CD8-positive, alpha-beta memory T cell (primary cell): ENCODE measurements at places on chromosomes 11 and 22. TPM values are rescaled to one million over a fixed set of nuclear protein-coding genes. Genes with fewer than 3 reads are reported as not detected.

- DNase-seq: no peak
These were observed 1.6 kb upstream of the ATG16L2 start for GRCh38 chr11:72812604-72812966.

DNA sequence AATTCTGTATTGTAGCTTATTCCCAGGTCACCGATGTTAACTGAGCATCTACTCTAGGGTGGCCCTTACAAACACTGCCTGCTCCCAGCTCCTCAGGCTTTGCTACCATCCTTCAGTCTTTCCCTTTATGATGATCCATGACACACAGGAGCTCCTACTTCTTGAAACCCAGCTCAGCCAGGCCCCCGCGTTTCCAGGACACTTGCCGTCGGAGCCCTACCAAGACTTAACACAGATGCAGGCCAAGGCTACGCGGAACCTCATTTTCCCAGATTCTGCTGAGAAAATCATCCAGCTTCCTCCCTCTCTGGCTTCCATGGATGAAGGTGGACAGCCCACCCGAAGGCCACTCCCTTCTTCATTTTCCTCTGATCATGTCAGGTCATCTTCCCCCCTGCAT is 18.6 kb downstream of the IGSF9B start:
- DNase-seq: no peak

CHRNA10 gene
- 1.1 TPM for total RNA-seq

C1QTNF4 gene
- not detected for total RNA-seq

HEPN1 gene
- not detected for total RNA-seq

C22orf42 gene
- not detected for total RNA-seq

DNA sequence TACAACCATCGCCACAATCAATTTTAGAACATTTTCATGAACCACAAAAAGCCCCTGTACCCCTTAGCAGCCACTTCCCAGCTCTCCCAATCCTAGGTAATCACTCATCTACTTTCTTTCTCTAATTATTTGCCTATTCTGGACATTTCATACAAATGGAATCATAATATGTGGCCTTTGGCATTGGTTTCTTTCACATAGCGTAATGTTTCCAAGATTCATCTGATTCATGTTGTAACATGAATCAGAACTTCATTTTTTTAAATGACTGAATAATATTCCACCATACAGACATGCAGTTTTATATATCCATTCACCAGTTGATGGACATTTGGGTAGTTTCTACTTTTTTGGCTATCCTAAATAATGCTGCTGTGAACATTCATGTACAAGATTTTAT is 56.2 kb upstream of the RCN1 start:
- DNase-seq: no peak

- no peak for DNase-seq
These were observed 384.8 kb downstream of the MN1 start for GRCh38 chr22:27416511-27417420.

GRCh38 chr11:101583251-101584128 is at the start of gene TRPC6:
TSS of gene TRPC6 (minus strand) at chr11:101584007. CDS start at chr11:101583503, 504 bp downstream.
- no peak for DNase-seq

DNA sequence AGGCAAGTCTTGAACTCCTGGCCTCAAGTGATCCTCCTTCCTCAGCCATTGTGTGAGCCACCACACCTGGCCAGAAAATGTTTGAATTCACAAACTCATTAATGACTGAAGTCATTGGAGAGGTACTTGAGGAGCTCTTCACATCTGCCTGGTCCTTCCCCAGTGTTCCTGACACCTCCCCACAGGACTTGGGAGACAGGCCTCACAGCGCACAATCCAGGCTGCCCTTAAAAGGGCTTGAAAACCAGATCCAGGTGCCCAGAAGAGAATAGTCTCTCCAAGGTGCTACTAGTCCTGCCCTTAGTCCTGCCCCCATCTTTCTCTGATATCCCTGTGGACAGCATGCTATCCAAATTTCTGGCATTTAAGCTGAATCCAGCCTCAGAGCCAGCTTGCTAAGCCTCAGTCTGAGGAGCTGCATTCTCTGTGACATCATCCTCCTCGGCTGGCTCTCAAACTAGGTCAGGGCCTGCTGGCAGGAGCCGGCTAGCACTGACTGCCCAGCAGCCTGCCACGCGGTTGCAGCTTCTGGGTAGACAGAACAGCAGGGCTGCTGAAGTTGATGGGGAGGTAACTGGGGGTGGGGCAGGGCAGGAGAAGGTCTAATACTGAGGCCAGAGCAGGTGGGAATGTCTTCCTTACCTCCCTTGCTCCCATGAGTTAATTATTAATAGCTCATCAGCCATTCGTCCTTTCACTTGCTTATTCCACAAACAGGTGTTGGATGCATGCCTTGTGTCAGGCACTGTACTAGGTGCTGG is 35.3 kb upstream of the NECTIN1 start:
- DNase-seq: no peak

TRPC6 gene
- not detected for total RNA-seq

MRGPRX3 gene
- total RNA-seq: not detected

DNA sequence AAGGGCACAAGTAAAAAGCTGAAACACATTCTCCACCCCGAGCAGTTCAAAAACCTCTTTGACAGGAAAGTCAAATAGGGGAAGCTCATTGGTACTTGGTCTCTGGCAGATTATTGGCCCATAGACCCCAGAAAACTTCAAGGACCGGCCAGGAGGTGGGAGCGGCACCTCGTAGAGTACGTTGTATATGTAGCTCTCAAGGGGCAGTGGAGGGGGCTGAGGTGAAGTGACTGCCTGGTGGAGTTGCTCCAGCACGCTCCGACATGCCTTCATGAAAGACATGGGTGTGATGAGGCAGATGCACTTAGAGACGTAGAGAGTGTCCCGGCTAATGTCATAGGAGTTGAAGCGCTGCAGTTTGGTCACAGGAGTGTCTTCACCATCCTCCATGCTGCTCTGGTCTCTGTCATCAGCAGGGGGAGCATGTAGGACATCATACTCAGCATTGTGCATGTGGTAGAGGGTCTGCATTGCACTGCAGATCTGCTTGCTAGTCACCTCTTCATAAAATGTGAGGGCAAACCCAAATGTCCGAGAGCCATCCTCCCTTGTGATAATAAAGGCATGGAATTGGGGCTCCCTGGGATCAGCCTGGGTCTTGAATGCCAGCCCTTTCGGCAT is 61.3 kb downstream of the DENND5A start:
- no peak for DNase-seq

GRCh38 chr11:110747531-110747930 is 35.3 kb upstream of the ARHGAP20 start:
- no peak for DNase-seq

DNA sequence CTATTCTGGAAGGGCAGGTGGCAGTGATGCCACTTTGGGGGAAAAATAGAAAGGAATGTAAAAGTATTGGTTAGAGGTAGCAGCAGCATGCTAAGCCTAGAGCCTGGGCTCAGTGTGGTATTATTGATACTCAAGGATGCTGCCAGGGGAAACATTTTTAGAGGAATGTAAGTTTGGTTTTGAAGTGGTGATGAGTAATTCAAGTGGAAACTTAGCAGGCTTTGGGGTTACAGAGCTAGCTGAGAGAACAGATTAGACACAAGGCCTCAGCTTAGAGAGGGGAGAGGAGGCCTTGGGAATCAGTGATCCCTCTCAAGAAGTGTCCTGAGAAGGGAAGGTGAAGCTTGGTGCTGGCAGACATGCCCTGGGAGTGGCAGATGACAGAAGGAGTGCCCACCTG is 32.9 kb upstream of the DDI1 start:
- no peak for DNase-seq

GRCh38 chr11:69588270-69588669 is 52.7 kb upstream of the CCND1 start:
- DNase-seq: no peak

GRCh38 chr22:26650722-26651421 is 6.5 kb upstream of the MIAT start:
- no peak for DNase-seq

- no peak for DNase-seq
These were observed 19.5 kb downstream of the YPEL4 start for GRCh38 chr11:57630171-57630570.

DNA sequence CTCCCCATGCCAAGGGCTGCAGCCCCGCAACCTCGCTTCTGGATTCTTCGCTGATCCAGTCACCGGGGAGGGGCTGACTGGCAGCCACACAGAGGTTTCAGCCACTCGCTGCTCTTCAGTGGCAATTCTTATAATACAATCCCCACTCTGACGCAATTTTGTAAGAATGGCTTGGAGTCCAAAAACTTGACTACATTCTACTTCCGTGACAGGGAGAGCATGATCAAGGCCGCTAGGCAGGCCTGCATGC is 14.9 kb downstream of the PPM1F start:
- no peak for DNase-seq

GRCh38 chr11:73980001-73980961 is 2.4 kb downstream of the UCP2 start:
- DNase-seq: peak; percentile 92

TTC36 gene
- total RNA-seq: 0.44 TPM

DNA sequence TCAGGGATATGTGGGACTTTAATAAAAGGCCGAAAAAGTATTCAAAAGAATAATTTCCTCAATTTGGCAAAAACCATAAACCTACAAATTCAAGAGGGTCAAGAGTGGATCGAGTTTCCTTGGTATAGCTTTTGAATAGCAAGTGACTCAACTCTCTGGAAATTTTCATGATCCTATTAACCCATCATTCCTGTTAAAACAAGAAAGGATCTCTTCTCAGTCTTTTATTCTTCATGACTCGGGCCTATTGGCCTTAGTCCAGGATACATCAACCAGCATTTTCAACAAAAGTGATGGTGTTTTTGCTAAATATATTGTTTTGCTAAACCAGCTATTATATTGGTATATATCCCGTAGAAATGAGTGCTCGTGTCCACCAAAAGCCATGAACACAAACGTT is 110.3 kb downstream of the ATXN10 start:
- DNase-seq: no peak

DNA sequence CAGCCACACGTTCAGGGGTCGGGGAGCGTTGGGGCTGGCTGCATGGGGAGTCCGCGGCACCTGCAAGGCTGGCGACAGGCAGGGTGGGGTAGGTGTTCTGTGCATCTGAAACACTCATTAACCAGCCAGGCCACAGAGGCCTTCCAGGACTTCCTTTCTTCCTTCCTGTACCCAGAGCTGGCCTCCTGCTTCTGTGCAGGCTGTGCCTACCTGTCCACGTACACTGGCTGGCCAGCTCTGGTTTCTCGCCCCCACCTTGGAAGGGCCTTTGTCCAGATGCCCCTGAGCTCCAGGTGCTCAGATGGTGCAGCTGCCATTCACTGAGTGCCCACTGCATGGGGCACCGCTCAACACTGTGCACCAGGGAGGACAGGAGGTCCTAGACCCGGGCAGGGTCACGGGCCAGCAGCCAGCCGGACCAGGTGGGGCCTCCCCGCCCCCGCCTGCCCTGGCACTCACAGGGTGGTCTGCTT is 15.9 kb downstream of the TTLL12 start:
- DNase-seq: no peak

- no peak for DNase-seq
These were observed 18.4 kb downstream of the DKK3 start for GRCh38 chr11:11989774-11990744.

DNA sequence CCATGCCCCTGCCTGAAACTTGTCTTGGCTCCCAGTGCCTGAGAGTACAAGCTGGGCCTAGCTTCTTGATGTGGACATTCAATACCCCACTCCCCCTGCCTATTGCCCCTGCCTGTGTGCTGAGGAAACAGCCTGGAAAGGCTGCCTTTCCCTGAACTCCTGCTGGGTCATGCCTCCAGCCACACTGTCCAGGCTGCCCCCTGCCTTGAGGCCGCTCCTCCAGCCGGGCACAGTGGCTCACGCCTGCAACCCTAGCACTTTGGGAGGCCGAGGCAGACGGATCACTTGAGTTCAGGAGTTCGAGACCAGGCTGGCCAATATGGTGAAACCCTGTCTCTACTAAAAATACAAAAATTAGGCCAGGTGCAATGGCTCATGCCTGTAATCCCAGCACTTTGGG is 10.1 kb downstream of the CCS start:
- no peak for DNase-seq

DNA sequence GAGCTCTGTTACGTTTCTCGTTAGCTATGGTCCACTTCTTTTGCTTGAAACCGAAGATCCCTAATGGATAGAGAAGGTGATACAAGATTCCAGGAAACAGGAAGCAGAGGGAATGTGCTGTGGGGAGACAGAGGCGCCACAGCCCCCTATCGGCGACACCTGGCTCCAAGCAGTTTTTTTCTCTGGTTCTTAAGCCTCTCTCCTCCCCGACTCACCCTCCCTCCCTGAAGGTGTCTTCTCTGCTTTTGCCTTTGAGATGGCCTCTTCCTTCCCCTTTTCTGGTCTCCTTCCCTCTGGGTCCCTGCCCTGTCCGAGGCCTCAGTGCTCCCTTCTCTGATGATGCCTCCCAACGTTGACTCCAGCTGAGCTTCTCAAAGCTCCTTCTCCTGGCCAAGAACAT is 14.2 kb upstream of the APOBEC3A start:
- DNase-seq: no peak

GRCh38 chr11:116986521-116987105 is 111.6 kb downstream of the SIK3 start:
- no peak for DNase-seq

DNA sequence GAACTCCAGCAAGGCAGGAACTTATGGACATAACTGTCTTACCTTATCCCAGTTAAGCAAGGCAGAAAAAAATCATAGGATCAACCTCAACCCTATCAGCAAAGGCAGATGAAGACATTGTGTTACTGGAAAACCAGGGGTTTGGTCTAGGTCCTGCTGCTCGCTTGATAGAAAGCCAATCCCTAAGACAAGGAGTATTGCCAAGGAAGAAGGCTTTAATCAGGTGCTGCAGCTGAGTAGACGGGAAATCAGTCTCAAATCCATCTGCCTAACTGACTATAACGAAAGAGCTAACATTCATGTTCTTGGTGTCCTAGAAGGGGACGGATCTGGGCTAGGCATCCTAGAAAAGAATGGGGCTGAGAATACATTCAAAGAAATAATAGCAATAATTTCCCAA is 1158.7 kb upstream of the CNTN5 start:
- no peak for DNase-seq

- no peak for DNase-seq
These were observed 237.9 kb downstream of the BRD1 start for GRCh38 chr22:49589811-49590210.

GRCh38 chr11:10275714-10276113 is 18.3 kb downstream of the SBF2 start:
- DNase-seq: no peak

RASGRP2 gene
- 33.5 TPM for total RNA-seq

DNA sequence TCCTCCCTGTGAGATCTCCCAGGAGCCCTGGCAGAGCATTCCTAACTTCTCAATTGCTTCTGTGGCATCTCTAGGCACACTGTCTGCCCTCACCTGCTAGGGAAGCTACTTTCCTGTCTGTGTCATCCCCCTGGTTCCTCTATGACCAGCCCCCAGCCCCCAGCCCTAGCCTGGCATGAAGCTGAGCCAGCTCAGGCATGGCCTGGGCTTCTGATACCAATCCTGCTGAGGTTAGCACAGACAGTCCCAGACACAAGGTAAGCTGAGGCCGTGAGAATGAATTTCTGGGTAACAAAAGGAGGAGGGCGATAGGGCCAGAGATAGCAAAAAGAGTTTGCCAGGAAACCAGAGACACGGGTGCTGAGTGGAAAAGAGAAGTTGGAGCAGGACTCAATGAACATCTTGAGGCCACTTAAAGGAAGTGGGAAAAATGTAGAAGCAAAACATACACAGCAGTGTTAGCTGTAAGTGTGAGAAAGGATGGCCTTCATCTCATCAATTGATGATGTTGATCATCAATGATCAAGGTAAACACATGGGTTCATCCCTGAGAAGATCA is 87.6 kb upstream of the PICALM start:
- DNase-seq: no peak

GAL3ST1 gene
- total RNA-seq: 0.13 TPM

- no peak for DNase-seq
These were observed 44.8 kb upstream of the OR9Q1 start for GRCh38 chr11:57978686-57979531.
